ENCODE measurements at places on chromosomes 6 and 20. TPM values are rescaled to one million over a fixed set of nuclear protein-coding genes. Genes with fewer than 3 reads are reported as not detected.

DNMT3B gene
- polyA plus RNA-seq, result 0.72 TPM

HMGN4 gene
- 154 TPM for polyA plus RNA-seq

EPPIN gene
- polyA plus RNA-seq, result not detected

OPRL1 gene
- polyA plus RNA-seq, result 1.3 TPM

LKAAEAR1 gene
- polyA plus RNA-seq, result 0.75 TPM

PRRT1 gene
- polyA plus RNA-seq, result 2.2 TPM

BNIP5 gene
- polyA plus RNA-seq, result not detected

ADGRF4 gene
- not detected for polyA plus RNA-seq

PHACTR3 gene
- polyA plus RNA-seq, result not detected

PRDM13 gene
- polyA plus RNA-seq, result not detected

EGFL8 gene
- 0.86 TPM for polyA plus RNA-seq

TRMT6 gene
- polyA plus RNA-seq, result 15.7 TPM

ZNF831 gene
- 7.8 TPM for polyA plus RNA-seq

RIPPLY2 gene
- not detected for polyA plus RNA-seq

CSNK2B gene
- 260 TPM for polyA plus RNA-seq

PCSK2 gene
- not detected for polyA plus RNA-seq

NCOA5 gene
- polyA plus RNA-seq, result 25.4 TPM

ENPP3 gene
- 0.33 TPM for polyA plus RNA-seq

All from naive thymus-derived CD4-positive, alpha-beta T cell (primary cell).